Thoracic aorta endothelial cell (primary cell): ENCODE measurements at places on chromosomes 2 and 18. TPM values are rescaled to one million over a fixed set of nuclear protein-coding genes. Genes with fewer than 3 reads are reported as not detected.

RFTN2 gene
- total RNA-seq, result 6.3 and 6.5 TPM in 2 replicates

NLRC4 gene
- not detected in 2 replicates for total RNA-seq

KIAA2012 gene
- total RNA-seq, result not detected in 2 replicates

DYNAP gene
- total RNA-seq, result not detected in 2 replicates

VPS54 gene
- total RNA-seq, result 22.1 and 28.3 TPM in 2 replicates

TMEM247 gene
- total RNA-seq, result not detected in 2 replicates

PSTPIP2 gene
- total RNA-seq, result 4.7 and 12.9 TPM in 2 replicates

DHRS9 gene
- 0.29 and 1.3 TPM in 2 replicates for total RNA-seq

SP140 gene
- total RNA-seq, result 0.66 TPM in 1 of 2 replicates, not detected in the other
